ENCODE measurements at places on chromosomes 5 and 9. TPM values are rescaled to one million over a fixed set of nuclear protein-coding genes. Genes with fewer than 3 reads are reported as not detected.

Gene GNA14
- polyA plus RNA-seq: 14.8 TPM

DNA sequence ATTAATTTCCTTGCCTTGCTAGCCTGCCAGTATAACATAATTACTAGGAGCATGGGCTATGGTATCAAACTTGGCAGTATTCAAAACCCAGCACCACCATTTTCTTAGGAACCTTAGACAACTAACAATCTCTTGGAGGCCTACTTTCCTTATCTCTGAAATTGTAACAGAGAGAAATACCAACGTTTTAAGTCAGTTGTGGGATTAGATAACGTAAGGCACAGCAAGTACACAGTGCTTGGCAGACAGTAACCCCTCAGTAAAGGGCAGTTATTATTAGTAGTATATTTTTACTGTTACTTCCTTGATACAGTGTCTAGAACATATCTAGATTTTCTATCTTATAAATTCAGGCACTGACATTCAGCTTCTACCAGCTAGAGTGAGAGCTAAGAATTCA is 309.6 kb downstream of the ACTL7B start:
- DNase-seq: no peak

Gene DDX41
- 81.8 TPM for polyA plus RNA-seq

DNA sequence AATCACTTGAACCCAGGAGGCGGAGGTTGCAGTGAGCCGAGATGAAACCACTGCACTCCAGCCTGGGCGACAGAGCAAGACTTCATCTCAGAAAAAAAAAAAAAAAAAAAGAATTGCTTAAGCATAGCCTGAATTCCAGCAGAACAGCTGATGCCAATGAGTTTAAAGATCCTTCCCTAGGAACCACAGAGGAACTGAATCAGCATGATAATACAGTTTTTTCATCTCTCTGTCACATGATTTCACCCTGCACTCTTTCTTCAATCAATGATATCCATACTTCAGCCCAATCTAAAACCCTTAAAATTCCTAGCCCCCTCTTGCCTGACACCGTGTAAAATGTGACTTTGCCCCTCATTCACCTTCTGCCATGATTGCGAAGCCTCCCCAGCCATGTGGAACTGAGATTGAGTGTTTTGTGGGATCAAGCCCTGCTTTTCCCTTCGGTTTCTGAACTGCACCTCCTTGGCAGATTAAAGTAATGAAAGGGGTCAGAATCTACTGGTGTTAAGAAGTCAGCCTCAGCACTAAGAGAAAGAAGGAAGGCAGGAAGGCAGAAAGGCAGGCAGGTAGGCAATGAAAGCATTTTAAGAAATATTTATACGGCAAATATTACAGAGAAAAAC is 20.9 kb upstream of the DMXL1 start:
- DNase-seq: no peak

Gene TMEM232
- 7.8 TPM for polyA plus RNA-seq

Gene NME5
- polyA plus RNA-seq: 24.4 TPM

DNA sequence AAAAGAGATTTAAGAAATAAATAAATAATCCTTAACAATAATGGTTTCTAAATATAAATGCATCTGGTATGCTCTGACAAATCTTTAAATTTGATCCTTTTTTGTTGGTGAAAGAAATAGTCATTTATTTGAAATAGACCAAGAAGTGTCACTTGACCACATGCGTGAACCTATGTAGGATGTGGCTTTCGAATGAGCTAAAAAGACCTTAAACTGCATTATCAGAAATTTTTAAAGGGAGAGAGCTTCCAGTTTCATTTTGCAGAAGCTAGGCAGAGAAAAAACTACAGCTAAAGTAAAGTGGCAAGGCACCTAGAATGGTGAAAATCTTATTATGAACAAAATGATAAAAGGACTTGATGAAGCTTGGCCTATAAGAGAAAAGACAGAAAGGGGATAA is 309.2 kb upstream of the EFNA5 start:
- no peak for DNase-seq

Gene SIMC1
- 20.9 TPM for polyA plus RNA-seq

- DNase-seq: no peak
These were observed 412.5 kb downstream of the ELAVL2 start for GRCh38 chr9:23413541-23413940.

DNA sequence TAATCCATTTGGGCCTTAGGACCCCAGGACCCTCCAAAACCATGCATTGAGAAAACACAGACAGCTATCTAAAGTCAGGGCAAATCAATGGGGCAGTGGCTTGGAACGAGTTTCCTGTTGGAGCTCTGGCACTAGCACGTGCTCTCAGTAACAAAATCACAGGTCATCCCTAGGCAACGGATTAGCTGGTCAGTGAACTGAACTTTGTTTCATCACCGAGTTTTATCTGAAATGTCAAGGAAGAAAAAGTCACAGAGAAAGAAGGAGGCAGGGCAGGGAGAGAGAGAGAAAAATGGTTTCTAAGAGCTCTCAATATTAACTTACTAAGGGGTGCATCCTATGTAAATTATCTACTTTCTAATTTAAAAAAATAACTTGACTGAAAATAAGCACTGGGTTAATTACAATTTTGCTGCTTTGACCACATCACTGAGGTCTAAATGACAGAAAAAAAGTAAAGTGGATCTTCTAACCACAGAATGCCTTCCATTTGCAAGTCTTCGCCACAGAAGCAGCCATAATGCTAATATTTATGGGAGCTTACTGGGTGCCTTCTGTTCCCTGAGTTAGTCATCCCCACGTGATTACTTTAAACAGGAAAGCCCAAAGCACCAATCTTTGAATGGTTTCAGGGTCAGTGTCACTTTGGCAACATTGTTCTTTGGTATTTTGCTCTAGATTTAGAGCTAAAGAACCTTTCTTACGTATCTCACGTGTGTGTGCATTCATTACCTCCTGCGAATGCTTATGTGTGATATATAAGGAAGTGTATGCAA is 503.9 kb downstream of the RASEF start:
- no peak for DNase-seq

Gene ESM1
- 8.6 TPM for polyA plus RNA-seq

DNA sequence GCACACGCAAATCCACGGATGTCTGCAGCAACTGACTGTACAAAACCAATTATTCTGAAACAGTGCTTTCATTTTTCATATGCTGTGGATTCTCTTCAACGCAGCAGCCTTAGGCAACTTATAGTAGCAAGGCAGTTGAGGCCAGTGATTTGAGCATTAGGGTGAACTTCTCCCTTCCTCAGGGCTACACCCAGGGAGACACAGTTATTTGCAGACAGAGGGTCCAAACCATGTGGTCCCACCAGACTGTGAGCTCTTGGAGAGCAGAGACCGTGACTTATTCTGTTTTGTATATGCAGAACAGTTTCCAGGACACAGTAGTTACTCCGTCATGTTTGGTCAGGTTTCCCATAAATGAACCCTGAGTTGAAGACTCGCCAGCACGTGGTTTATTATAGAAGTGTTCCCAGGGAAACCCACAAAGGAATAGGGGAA is 19.0 kb upstream of the WHRN start:
- DNase-seq: no peak

- DNase-seq: no peak
These were observed 517.7 kb upstream of the WWC1 start for GRCh38 chr5:167773668-167774301.

GRCh38 chr5:37957218-37957617 is 117.4 kb upstream of the GDNF start:
- DNase-seq: no peak

Data from left renal pelvis (tissue), 4 donors.